HAP-1 (cell line): ENCODE measurements at places on chromosomes 5 and 9.

- no peak for DNase-seq
Measured at GRCh38 chr9:68706363-68707201, 1.5 kb downstream of the PIP5K1B start.

- DNase-seq = no peak
Measured at GRCh38 chr5:25056836-25057235, 412.1 kb upstream of the CDH10 start.

DNA sequence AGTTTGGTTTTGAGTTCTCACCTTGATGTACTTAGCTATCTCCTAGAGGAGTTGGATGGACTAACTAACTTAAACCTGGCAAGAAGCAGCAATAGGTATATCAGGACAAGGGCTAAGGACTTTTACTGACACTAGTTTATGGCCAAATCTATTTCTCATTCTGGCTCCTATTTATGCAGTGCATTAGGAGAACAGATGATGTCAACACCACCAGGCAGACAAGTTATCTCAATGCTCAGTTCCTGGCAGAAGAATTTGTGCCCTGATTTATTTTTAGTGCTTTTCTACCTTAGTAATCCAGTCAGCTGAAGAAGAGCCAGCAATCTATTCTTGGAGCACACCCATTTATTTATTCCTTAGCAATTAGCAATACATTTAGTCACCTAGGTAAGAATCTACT is 30.7 kb upstream of the MYOT start:
- DNase-seq = no peak

- no peak for DNase-seq
Measured at GRCh38 chr5:82244854-82245635, 33.1 kb downstream of the RPS23 start.

DNA sequence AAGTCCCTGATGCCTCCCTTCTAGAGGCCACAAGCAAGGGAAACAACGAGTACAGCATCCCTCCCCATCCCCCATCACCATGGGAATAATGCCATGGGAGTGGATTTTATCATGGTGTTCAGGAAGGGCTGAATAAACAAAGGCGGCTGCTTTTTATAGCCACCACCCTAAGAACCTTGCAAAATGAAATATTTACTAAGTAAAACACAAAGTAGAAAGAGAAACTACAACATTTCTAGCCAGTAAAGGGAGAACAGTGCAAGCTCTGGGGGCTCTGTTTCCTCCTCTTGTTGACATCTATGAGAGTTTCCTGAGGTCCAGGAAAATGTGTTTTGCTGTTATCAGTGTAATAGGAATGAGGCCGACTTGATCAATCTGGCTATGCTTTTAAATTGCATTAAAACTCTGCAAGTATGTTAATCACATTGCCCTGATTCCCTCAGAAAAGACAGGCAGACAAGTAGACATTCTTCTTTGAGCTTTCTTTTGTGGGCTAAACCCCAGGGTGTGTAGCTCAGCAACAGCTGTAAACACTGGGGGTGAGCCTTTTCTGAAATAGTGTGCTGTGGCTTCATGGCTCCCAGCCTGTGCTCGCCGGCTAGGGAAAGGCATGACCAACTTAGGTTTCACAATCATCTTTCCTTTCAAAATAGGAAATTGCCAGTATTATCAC is 31.1 kb downstream of the SV2C start:
- DNase-seq = no peak

- no peak for DNase-seq
Measured at GRCh38 chr5:41842777-41843176, 27.4 kb downstream of the OXCT1 start.

DNA sequence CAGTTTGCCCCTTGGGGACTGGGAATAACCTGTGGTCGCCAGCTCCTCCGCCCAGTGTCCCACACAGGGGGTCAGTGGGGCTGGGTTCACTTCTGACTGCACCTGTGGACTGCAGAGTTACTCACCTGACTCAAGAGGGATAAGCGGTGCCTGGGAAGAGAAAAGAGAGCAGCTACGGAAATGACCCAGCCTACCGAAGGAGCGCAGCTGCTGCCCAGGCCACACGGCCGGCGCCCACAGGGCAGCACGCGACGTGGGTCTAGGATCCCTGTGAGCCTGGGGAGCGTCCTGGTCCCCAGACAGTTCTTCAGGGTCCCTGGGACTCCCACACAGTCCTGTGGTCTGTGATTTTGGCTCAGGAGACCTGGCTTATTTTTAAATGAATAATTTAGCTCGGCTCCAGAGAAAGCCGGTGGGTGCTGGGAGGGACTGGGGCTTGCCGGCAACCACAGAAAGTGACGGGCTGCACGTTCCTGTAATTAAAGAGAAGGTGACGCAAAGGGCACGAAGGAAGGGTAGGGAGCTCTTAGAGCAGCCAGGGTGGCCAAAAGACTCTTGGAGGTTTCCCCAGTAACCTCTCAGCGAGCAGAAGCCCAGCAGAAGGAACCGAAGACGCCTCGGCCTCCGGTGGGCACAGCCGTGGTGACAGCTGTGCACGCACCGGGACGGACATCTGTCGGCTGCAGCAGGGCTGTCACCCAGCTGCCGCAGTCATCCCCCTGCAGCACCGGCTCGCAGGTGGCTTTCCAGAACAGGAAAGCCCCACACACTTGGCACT is 97.5 kb upstream of the FCN2 start:
- DNase-seq = no peak

- DNase-seq = no peak
Measured at GRCh38 chr5:111133436-111133751, 41.2 kb downstream of the WDR36 start.

DNA sequence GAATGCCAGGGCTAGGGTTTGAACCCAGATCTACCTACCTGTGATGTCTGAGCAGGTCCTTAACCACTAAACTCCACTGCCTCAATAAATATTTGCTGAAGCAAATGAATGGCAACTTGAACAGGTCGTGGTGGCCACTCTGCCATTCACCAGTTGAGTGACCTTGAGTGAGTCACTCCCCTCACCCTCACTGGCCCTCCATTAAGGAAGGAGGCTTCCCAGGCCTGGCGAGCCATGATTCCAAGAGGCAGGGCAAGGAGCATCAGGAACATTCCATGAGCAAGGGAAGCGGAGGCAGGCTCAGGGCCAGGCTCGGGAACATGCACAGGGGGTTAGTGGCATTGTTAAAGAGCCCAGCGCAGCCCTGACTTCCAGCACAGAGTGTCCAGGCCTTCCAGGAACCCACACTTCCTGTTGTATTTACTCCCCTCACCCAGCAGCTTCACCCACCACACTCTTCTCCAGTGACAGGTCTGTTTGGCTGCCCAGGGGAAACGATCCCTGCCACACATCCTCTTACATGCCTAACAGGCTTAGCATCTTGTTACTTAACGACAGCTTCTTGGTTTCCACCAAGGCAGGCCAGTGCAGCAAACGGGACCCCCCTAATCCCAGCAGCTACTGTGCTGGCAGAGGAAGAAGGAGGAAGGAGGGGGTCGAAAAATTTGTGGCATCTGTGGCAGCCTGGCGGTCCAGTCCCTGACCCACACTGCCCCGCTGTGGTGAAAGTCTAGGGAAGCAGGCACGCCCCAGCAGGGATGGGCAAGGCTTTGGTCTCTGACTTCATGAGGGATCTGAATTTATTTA is 43.7 kb upstream of the TTC1 start:
- peak; percentile 8 for DNase-seq

DNA sequence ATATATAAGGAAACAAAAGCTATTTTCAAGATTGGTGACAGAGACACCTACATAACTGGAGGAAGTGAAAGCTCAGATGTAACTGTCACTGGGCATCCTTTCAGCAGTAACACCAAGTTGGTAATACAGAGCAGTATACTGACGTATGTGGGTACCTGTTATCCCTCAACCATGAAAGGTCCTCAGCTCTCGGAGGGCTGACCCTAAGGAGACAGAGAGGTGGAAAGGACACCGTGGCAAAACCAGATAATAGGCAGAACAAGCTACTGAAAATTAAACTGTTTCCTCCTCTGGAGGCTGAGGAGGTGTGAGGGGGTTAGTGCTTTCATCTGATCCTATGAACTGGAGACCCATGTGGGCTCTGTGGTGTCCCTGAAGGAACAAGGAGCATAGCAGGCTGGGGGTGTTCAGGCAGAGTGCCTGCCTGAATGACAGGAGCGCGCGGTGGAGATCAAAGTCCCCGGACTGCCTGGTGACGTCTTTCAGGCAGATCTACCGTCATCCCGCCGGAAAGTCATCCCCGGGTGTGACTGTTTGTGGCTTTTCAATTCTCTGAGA is 130.2 kb upstream of the FSTL4 start:
- DNase-seq = no peak

GRCh38 chr5:110588286-110588980 is 138.0 kb downstream of the TMEM232 start:
- no peak for DNase-seq

DNA sequence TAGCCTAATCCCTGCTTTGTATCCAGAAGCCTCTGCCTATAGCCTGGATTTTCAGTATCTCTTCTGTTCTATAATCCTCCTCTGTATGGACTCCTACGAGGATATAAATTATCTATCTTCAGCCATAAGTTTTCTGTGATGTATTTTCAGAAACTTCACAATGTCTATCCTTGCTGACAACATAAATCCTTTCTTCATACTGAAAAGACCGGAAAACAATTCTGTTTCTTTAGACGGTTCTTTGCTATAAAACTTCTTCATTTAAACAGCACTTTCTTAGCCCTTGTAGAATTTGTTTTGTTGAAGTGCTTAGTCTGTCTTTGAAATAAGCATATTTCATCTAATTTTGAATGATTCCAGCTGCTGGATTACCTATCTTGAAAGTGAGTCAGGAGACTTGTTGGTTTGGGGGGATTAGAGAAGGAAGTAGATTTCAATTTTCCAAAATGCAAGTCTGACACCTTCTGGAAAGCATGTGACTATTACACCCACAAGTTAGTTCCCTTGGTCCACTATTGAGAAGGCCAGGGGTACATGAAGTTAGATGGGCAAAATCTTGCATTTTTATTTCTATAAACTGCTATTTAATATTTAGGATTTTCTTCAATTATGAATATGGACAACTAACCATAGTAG is 96.3 kb upstream of the RANBP3L start:
- DNase-seq = no peak

DNA sequence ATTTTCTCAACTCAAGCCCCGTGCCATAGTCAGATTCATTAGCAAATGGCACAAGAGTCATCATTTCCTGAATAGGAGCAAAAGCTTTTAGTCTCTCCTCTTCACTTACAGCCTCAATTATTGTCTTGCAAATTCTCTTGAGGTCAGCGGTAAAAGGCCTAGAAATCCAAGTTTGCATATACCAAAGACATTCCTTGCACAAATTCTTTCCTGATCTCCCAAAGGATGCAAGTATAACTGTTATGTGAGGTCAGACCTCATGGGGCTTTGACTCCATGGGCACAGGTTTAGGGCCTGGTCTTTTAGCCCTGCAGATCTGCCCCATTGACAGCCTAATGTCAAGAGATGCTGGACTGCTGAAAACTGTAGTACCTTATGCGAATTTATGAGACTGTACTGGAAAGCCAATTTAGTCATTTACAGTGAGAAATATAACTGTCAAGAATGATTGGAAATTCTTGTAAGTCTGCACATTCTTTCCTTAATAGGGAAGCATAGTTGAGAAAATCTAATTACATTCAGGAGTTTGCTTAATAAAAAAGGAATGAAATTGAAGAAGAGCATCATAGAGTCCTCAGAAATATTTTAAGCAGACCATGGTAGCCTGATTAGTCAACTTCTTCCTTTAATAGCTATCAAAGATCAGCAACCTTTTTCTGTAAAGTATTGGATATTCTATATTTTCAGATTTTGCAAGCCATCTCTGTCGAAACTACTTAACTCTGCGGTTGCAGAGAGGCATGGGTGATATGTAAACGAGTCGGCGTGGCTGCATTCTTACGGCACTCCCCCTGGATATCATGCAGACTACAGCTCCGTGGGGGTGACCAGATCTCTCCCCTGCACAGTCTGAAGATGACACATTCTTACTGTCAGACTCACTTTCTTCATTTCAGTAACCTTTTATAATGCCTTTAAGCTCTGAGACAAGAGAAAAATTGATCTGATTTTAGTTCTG is 45.2 kb downstream of the GCNT4 start:
- DNase-seq = peak; percentile 98
